ENCODE measurements at places on chromosomes 3 and 15.

DNA sequence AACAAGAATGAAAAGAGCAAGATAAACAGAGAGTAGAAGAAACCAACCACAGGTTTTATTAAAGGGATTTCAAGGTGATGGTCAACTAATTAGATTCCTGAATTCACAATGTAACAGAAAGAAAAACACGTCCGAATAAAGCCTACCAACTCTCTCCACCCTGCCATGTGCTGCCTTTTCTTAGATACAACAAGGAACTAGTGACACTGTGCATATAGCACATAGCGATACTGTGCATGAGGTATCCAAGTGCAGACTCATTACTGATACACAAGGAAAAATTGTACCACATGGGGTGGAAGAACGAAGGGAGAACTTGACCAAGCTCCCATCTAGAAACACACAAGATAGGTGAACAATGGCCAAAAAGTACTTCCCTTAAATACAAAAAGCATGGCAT is 154.6 kb downstream of the MAGI1 start:
- no peak for DNase-seq

DNA sequence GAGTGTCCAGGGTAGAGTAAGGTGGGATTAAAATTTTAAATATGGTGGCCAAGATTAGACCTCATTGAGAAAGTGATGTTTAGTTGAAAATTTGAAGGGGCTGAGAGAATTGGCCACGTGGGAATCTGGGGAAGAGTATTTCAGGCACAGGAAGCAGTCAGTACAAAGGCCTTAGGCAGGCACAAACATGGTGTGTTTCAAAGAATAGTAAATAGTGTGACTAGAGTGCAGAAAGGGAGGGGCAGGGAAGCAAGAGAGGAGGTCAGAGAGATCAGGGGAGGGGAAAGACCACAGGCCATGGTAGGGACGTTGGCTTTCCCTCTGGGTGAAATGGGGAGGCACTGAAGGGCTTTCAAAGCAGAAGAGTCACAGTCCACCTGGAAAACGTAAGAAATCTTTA is 36.6 kb upstream of the POMGNT2 start:
- DNase-seq = no peak

DNA sequence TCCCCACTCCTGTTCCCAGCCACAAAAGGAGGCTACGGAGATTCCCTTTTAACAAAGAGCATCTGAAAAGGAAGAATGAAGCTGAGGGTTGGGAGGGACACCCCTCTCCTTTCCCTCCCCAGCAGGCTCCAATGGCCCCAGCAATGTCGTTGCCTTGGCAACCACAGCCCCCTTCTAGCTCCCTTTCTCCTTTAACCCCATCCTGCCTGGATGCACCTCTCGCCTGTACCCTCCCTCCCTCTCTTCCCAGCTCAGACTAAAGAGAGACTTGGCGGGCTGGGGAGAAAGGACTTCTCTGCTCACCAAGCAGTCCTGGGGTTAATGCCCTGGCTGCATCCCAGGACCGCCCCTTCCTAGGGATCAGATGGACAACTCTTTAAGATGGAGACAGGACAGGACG is 7.1 kb upstream of the RPL29 start:
- no peak for DNase-seq

DNA sequence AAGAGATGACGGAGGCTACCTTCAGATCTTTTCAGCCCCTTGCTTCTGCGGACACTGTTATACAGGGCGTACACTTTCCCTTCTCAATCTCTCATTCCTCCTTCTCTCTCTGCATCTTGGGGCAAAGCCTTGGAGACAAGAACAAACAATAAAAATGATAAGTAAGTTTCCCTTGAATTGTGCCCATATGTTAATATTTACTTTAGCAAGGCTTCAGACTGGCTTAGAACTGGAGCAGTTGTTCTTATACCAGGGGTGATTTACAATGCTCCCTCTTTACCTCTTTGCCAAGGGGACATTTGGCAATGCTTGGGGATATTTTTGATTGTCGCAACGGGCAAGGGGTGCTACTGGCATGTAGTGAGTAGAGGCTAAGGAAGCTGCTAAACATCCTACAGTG is 29.4 kb downstream of the TIMMDC1 start:
- DNase-seq = no peak

- no peak for DNase-seq
Measured at GRCh38 chr3:156098437-156099035, 21.8 kb upstream of the KCNAB1 start.

GRCh38 chr3:110165370-110165743 is 828.0 kb upstream of the DPPA4 start:
- no peak for DNase-seq

- no peak for DNase-seq
Measured at GRCh38 chr3:127490271-127491023, 100.1 kb downstream of the TPRA1 start.

DNA sequence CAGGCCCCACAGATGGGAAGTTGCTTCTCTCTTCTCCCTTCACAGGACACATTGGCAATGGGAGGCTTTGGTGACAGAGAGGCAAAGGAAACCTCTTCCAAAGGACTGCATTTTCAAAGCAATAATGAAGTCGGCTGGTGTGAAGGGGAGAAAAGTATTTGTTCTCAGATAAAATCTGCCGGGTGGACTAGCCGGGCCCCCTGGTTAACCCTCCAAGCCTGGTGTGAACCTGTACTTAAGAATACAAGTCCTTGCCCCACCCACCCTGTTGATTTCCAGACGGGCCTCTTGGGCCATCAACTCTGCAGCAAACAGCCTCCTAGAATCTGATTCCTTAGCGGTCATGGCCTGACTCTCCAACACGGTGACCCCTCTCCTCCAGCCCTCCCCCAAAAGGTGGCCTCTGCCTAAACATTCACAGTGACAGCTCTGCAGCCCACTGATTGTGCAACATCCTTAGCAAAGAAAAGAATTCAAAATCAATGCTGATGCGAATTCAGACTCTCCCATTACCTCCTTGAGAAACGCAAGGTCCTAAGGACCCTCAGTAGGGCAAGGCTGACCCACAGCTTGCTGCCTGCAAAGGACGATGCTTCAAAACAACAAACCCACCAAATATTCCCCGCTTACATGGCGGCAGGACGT is 9.9 kb downstream of the TLE3 start:
- DNase-seq = no peak

Measured in T47D (cell line).